ENCODE measurements at places on chromosomes 3 and 15. TPM values are rescaled to one million over a fixed set of nuclear protein-coding genes. Genes with fewer than 3 reads are reported as not detected.

GRCh38 chr3:60636846-60637245 is 614.4 kb downstream of the FHIT start:
- DNase-seq: no peak

- DNase-seq: no peak
Observed at GRCh38 chr3:134898181-134898754, 103.2 kb downstream of the EPHB1 start.

DNA sequence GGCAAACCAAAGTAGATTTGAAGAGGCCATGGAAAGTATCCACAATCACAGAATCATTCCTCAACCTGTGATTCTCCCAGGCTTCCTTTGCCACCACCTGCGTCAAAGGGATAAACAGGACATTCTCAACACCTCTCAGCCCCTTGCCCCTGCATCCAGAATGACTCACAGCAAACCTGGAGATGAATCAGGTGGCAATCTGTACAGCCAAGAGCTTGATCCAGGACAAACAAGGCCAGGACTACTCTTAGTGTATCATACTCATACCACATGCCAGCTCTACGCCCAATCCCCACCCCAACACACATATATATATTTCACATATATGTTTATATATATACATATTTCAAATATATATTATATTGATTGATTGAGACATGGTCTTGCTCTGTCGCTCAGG is 23.6 kb upstream of the C3orf62 start:
- DNase-seq: no peak

- no peak for DNase-seq
Observed at GRCh38 chr15:45948181-45948621, 313.4 kb downstream of the SQOR start.

- no peak for DNase-seq
Observed at GRCh38 chr3:12588039-12589009, 31.4 kb downstream of the MKRN2 start.

GRCh38 chr3:40939030-40939740 is 260.1 kb upstream of the CTNNB1 start:
- DNase-seq: no peak

- no peak for DNase-seq
Observed at GRCh38 chr3:196654735-196655090, 15.2 kb downstream of the NRROS start.

- DNase-seq: no peak
Observed at GRCh38 chr15:56774356-56774755, 41.0 kb upstream of the ZNF280D start.

DNA sequence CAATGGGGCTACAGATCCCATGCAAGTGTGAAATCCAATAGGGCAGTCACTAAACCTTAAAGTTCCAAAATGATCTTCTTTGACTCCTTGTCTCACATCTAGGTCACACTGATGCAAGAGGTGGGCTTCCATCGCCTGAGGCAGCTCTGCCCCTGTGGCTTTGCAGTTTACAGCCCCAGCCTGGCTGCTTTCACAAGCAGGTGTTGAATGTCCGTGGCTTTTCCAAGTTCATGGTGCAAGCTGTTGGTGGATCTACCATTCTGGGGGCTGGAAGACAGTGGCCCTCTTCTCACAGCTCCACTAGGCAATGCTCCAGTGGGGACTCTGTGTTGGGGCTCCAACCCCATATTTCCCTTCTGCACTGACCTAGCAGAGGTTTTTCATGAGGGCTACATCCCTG is 68.5 kb upstream of the PRR20G start:
- no peak for DNase-seq

- DNase-seq: no peak
Observed at GRCh38 chr15:57045741-57046382, 127.4 kb downstream of the TCF12 start.

GRCh38 chr3:37905987-37906674 is 44.5 kb downstream of the CTDSPL start:
- DNase-seq: no peak

- no peak for DNase-seq
Observed at GRCh38 chr3:191047930-191048329, 151.1 kb upstream of the OSTN start.

GRCh38 chr15:91515188-91515754 is 338.2 kb upstream of the SLCO3A1 start:
- DNase-seq: no peak

- no peak for DNase-seq
Observed at GRCh38 chr3:13072239-13072599, 1.0 kb downstream of the IQSEC1 start.

DNA sequence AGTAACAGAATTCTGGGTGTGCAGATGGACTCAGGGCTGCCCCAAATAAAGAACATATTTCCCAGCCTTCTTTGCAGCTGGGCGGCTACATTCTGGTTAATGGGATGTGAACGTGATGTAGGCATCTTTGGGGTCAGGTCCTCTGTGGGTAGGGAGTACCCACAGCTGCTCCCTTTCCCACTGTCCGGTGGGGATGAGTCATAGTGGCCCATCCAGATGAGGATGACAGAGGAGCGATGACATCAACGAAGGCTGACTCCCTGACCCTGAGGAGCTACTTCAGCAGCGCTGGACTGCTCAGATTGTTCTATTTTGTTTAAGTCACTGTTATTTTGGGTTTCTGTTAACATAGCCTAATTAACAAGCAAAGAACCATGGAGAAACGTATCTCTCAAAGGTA is 38.0 kb downstream of the SRPRB start:
- DNase-seq: no peak

- no peak for DNase-seq
Observed at GRCh38 chr3:122957707-122958689, 69.6 kb downstream of the SEMA5B start.

- no peak for DNase-seq
Observed at GRCh38 chr3:70149714-70150400, 150.3 kb downstream of the SAMMSON start.

DNA sequence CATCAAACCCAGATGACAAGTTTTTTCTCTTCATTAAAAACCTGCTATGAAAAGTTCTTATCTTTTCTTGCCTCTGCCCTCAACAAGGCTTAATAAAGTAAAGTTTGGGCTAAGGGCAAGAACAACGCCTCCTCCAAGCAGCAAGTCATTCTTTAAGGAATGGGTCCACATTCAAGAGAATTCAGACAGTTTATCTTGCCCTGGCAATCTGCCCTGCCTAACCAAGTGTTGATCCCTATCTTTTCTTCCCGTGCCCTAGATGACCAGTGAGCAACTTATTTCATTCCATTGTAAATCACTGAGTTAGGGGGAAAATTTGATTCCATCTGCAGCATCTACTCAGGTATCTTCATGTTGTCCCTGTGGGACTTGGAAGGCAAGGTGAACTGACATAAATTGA is 370.3 kb upstream of the DPPA4 start:
- DNase-seq: no peak

DNA sequence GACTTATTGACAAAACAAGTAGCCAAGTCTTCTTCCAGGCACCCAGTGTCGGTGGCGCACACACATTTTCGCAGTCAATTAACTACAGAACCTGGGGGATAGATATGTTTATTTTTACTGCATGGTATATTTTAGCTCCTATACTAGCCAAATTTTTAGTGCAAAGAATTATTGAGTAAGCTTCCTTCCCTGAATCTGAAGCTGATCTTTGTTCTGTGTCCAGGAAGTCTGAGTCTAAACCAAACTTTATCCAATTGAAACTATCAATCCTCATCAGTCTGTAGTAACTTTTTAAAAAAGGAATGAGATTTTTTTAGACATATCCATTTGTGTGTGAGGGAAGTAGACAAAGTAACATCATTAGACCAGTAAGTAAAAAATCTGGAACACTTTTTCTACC is 133.1 kb downstream of the GADL1 start:
- no peak for DNase-seq

DNA sequence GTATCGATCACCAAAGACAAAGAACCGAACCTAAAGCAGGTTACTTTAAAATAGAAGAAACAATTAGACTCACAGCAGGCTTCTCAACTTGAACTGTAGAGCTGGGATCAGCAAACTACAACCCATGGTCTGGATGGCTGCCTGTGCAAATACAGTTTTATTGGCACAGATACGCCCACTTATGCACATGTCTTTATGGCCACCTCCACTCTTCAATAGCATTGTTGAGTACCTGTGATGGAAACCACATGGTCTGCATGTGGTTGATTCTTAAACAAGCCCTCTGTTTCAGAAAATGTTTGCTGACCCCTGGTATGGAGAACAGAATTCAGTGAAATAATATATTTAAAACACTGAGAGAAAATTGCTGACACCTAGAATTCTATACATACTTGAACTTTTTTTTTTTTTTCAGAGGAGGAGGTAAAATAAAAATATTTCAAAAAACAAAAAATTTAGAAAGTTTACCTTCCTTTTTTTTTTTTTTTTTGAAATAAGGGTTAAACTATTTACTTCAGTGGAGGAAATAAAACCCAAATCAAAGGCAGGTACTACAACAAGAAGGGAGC is 263.8 kb upstream of the ATP10A start:
- no peak for DNase-seq

DNA sequence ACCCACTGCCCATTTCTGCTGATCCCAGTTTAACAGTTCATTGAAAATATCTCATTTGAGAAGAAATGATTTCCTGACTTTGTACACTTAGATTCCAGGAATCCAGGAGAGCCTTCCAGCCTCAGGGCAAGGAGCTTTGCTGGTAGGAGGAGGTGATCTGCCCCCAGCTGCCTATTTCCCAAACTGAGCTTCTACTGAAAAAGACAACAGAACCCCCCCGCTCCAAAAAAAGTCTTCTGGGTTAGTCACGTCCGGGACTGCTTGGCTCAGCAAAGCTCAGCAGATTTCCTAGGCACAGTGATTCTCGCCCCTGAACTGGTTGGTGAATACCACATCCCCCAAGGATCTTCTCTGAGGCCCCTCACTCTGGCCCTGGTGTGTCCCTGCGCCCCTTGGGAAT is 13.1 kb downstream of the SLC6A6 start:
- no peak for DNase-seq

DNA sequence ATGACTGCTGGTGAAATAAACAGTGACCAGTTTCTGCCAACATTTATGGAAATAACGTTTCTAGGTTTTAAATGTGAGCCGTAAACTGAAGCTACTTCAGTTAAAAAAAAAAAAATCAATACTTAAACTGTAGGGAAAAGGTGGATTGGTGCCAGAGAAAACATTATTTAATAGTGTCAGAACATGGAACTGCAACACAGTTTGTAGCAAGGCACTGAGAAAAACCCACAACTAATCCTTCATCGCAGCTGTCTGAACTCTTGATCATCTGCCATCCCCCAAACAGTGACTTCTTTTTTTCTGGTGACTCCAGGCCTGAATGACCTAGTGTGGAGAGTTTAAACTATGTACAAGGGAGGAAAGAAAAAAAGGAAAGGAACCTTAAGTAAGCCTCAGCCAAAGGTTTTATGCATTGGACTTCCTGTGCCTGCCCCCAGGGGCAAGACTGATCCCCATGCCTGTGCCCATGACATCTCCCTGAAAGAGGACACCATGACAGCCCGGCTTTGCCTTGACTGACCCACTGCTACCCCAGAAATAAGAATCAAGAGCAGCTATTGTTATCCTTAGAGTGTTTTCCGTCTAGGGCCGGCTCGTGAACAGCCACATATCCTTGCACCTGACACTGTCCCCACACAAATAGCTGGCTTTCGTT is 33.1 kb downstream of the CRTAP start:
- DNase-seq: no peak

DNA sequence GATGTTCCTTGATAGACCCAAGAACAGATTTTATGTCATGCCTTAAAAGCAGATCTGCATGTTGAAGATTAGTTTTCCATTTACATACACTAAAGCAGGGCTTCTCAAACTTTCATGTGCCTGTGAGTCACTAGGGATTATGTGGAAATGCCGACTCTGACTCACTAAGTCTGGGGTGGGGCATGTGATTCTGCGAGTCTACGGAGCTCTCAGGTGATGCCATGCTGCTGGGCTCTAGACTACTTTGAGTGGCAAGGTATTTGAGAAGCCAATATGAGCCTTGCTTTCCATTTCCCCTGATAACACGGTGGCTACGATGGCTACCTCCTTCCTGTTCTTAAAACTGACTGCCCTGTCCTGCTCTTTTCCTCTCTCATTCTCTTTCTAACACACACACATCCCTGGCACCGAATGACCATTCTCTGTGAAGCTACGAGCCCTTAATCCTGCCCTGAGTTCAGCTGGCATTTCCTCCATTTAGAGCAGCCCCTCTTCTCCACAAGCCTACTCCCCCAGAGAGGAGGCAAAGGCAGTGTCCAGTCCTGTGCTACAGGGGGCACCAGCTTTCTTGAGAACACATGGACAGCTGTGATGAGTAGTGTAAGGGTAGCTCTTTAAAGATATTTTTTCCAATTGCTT is 39.7 kb upstream of the PYGO1 start:
- no peak for DNase-seq

GRCh38 chr3:7960601-7961000 is 541.0 kb upstream of the LMCD1 start:
- no peak for DNase-seq

DNA sequence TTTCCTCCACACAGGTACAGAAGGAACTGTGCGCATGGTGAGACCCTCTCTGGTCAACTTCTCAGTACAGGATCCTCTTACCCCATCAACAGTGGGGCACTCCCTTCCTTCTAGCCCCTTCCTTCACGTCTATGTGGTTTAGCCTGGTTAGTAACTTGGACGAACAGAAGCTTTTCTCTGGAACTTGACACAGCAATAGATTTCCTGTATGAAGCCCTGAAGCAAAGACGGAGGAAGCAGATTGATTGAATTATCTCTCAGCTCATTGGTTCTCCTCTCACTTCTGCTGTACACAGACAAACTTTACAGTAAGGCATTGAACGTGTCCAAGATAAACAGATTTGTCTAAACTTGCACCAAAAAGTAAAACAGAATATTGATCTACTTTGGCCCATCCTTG is at the start of gene CD200R1:
Gene CD200R1, minus strand, starts transcription at position 210 of the 400 bp plus-strand sequence. CDS start 246 bp downstream, outside the sequence.
- no peak for DNase-seq

- DNase-seq: peak; percentile 19
Observed at GRCh38 chr3:126352476-126353454, 4.4 kb downstream of the KLF15 start.

DNA sequence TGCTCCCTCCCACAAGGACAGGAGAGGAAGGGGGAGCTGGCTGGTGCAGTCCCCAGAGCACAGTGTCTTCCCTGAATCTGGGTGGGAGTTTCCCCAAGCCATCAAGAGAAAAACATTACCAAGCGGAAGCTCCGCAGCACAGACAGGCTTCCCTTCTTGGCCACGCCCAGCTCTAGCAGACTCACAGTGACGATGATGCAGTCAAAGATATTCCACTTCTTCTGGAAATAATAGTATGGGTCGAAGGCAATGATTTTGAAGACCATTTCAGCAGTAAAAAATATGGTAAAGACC is 76.7 kb downstream of the SCN10A start:
- no peak for DNase-seq

The RBP2 gene
- not detected for total RNA-seq

The CHRNB4 gene
- not detected for total RNA-seq

The CALML4 gene
- total RNA-seq: 10.3 TPM

The GATM gene
- total RNA-seq: 2.9 TPM

The MUSTN1 gene
- total RNA-seq: 1.9 TPM

The SLC22A14 gene
- total RNA-seq: 0.17 TPM

The CHRD gene
- not detected for total RNA-seq

The CIDEC gene
- total RNA-seq: not detected

The LMAN1L gene
- 0.36 TPM for total RNA-seq

The MKRN3 gene
- 2.9 TPM for total RNA-seq

The SV2B gene
- total RNA-seq: 0.08 TPM

The SNX33 gene
- 2.1 TPM for total RNA-seq

The TLR9 gene
- 1.6 TPM for total RNA-seq

The CLRN1 gene
- total RNA-seq: not detected

The UBP1 gene
- total RNA-seq: 66.8 TPM

The IQCB1 gene
- 29.5 TPM for total RNA-seq

Data from activated naive CD8-positive, alpha-beta T cell treated with anti-CD3 and anti-CD28 coated beads, Interleukin-2, amount 10 ng/mL, durations not matched to agents 7 days and 5 days (primary cell).